AG20443 (cell line): ENCODE measurements at places on chromosomes 13 and 19.
A peak's percentile ranks its signal among the peaks of the same experiment; 100 is the strongest.

- no peak for DNase-seq
These were observed 14.7 kb downstream of the HCN2 start for GRCh38 chr19:604355-604754.

GRCh38 chr13:105841286-105841685 is 694.2 kb downstream of the EFNB2 start:
- DNase-seq = no peak

- DNase-seq = no peak
These were observed 391.9 kb downstream of the COG6 start for GRCh38 chr13:40047322-40047771.

GRCh38 chr13:73984949-73985691 is 149.1 kb downstream of the KLF12 start:
- no peak for DNase-seq

GRCh38 chr19:29645911-29646310 is 19.4 kb upstream of the PLEKHF1 start:
- peak; percentile 55 for DNase-seq

- no peak for DNase-seq
These were observed 9.6 kb downstream of the MEX3D start for GRCh38 chr19:1558552-1558951.

DNA sequence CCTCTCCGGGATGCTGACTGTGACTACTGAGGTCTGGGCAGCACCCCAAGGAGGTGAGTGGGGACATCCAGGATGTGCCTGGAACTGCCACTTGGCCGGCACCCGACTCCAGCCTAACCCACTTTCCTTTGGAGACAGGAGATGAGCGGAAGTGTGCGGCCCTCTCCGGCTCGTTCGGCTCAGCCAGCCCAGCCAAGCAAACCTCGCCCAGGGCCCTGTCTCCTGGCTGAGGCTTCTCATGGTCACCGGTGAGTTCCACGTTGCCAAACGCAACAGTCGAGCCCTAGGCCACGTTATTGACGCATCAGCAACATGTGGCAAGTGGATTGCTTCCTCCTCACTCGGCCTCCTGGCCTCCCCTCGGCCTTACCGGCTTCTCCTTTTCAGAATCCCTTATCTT is 5.5 kb downstream of the SLC7A10 start:
- no peak for DNase-seq

GRCh38 chr13:91347202-91347995 is at the start of gene MIR17HG:
MIR17HG (plus strand) TSS chr13:91347687.
- DNase-seq = peak; percentile 91

GRCh38 chr13:74158028-74158427 is 23.8 kb upstream of the KLF12 start:
- DNase-seq = no peak
